ENCODE measurements at places on chromosomes 1 and 21.
A peak's percentile ranks its signal among the peaks of the same experiment; 100 is the strongest.

- DNase-seq, result no peak
Observed at GRCh38 chr1:91736146-91736714, 149.7 kb downstream of the TGFBR3 start.

- no peak for DNase-seq
Observed at GRCh38 chr1:71737768-71738167, 544.6 kb downstream of the NEGR1 start.

DNA sequence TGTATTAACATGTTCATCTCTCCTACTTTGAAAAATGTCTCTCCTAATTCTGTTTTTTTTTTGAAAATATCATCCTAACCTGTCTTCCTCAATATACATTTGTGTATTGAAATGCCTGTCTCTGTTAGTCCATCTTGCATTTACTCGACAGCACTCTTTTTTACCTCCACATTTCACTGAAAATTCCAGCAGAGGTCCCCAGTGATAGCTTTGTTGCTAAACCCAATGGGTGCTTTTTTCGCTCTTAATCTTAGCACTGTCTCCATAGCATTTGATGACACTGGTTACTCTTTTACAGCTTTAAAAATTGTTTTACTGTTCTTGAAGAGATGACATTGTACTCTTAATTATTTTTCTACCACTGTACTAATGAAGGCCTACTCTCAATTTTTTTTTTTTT, 10.8 kb downstream of the OSBPL9 start:
- DNase-seq, result peak; percentile 5

- no peak for DNase-seq
Observed at GRCh38 chr1:245978915-245979314, 528.2 kb downstream of the SMYD3 start.

- no peak for DNase-seq
Observed at GRCh38 chr1:107883562-107883961, 81.4 kb downstream of the VAV3 start.

GRCh38 chr21:44548922-44549321, 2.4 kb downstream of the KRTAP10-2 start:
- no peak for DNase-seq

DNA sequence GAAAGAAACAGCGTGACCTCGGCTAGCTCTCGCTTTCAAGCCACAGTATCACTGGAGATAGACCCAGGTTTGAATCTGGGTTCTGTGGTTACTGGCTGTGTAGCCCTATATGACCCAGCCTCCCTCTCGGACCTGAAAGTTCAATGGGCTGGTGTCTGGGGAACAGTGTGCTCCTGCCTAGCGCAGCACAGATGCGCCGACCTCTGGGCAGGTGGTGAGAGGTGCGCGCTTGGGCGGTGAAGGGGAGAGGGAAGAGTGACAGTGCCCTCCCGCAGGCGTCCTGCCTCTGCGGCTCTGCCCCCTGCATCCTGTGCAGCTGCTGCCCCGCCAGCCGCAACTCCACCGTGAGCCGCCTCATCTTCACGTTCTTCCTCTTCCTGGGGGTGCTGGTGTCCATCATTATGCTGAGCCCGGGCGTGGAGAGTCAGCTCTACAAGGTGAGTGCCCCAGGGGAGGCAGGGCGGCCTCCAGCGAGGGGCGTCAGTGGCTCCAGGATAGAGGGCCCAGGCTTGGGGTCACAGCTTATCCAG, 10.5 kb downstream of the SERINC2 start:
- DNase-seq, result no peak

DNA sequence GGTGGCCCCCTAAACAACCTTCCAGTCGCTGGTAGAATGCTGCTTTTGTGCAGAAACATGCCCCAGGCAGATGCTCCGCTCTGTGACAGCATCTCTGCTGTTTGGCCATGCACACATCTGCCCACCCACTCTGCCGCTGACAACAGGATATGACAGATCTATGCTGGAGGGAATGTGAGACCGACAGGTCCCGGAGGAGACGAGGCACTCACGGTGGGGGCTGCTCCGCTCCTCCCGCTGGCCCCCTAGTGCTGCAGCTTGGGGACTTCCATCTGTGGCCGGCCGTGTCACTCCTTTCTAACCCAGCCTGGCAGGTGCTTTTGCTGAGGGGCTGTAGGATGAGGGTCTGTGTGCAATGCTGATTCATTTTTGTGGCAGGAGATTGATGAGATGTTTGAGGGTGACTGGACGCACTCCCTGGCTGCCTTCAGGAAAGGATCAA, 49.1 kb upstream of the DMRTB1 start:
- DNase-seq, result no peak

DNA sequence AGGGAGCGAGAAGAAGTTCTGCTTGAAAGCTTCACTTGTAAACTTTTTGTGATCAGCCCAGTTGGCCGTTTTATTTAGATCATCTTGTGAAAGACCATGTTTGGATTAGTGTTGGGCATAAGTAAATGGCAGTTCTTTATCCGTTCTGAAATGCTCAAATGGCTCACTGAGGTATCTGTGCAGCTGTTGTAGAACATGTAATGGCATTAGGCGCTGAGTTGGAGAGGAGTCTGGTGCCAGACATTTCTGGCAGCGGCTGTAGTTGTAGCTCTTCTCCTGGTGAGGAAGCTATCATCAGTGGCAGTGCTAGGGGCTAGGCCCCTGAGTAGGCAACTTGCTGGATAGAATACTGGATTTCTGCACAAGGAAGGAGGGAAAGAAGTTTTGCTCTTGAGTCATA, 321.6 kb downstream of the LMO4 start:
- DNase-seq, result no peak

GRCh38 chr21:37367703-37368540, 1.3 kb downstream of the DYRK1A start:
- no peak for DNase-seq

- no peak for DNase-seq
Observed at GRCh38 chr1:153438599-153438998, 21.9 kb downstream of the S100A7 start.

DNA sequence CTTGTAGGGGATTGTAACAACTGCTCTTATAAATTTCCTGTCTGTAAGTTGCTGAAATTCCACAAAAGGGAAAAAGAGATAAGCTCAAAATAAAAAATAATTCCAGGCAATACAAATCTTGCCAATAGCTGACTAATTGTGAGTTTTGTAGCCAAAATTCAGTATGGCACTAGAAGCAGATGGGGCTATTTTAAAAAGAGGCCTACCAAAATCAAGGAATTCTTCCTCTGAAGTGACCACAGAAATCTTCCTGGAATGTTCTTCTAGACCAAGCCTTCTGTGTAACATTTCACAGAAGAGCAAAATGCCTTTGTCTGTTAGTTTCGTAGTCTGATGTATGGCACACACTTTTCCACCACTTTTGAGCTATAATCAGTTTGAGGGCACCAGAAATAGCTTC, 127.6 kb downstream of the CYYR1 start:
- DNase-seq, result no peak

GRCh38 chr1:156551869-156552268, 20.5 kb downstream of the IQGAP3 start:
- no peak for DNase-seq

- no peak for DNase-seq
Observed at GRCh38 chr1:226702318-226702956, 36.6 kb downstream of the ITPKB start.

GRCh38 chr1:238653693-238654321, 732.6 kb upstream of the CHRM3 start:
- DNase-seq, result peak; percentile 17

GRCh38 chr1:63983391-63984256, 209.8 kb downstream of the ROR1 start:
- DNase-seq, result no peak

- DNase-seq, result no peak
Observed at GRCh38 chr1:170594066-170594626, 62.2 kb downstream of the GORAB start.

DNA sequence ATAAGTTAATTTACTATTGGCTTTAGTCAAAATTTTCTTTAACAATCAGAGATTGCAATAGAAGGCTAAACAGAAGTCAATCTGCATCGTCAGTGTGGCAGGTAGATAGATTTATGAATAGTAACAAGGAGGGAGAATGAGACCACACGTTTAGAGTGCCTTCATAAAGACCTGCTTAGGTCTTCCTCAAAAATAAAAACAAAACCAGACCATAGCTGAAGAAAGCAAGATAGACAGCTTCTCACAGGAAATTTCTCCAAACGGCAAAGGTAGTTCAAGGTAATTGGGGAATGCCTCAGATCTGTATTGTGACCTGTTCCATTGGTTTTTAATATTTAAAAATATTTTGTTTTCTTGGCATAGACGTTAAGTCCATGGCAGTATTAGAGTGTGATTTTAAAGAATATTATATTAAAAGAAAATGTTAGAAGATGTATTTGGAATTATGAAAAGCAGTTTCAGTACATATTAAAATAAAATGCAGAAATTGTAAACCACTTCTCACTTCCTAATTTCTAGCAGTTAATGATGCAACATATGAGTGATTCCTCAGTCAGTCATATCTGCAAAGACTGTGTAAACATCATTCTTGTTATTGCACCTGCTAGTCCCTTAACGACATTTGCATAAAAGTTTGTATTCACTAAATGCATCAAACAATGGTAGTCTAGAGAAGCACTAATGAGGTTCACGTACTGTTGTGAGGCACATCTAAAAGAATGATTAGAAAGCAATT, 278.0 kb downstream of the HLX start:
- DNase-seq, result no peak

GRCh38 chr1:197690074-197690473, 85.2 kb downstream of the DENND1B start:
- DNase-seq, result no peak

DNA sequence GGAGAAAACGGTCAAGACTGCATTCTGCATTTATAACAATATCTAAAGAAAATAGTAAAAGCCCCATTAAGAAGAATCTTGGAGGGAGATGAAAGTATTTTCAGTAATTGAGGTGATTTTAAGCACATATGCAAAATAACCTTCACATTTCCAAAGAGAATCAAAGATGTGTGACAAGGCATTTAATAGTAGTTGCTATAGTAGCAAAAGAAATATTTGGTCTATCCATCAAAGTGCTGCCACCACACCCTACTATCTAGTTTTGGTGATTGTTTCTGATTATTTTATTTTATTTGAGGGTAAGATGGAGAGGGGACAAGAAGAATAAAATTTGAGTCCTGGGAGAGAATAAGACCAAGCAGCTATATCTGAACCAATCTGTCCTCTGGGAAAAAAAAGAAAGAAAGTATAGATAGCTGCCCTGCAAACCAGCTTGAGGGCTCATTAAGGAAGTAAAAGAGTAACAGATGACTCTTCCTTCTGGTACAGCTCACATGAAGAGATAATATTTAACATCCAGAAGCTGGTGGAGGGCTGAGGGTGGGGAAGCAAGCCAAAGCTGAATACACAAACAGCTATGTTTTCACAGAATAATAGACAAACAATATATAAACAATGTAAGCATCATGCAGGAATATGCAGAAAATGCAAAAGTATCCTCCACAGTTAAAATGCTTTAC, 47.2 kb upstream of the RASAL2 start:
- no peak for DNase-seq

GRCh38 chr1:36784147-36784859, 250.0 kb downstream of the GRIK3 start:
- no peak for DNase-seq

GRCh38 chr1:88935522-88936222, 44.3 kb upstream of the GTF2B start:
- DNase-seq, result no peak

DNA sequence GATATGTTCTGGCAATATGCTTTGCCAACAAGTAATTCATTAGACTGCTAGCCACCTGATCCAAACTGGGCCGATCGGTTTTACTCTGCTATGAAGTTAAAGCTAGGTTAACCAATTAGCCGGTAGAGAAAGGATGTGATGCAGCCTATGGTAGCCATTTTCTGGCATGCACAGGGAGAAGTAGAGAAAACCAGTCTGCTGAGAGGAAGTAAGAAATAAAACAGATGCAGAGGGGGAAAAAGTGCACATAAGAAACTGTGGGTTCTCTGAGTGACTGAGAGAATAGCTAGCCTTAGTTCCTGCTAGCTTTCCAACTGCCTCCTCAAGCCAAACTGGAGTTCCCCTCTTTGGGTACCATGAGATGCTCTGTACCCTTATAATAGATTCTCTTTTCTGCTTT, 52.8 kb downstream of the ARID4B start:
- DNase-seq, result no peak

DNA sequence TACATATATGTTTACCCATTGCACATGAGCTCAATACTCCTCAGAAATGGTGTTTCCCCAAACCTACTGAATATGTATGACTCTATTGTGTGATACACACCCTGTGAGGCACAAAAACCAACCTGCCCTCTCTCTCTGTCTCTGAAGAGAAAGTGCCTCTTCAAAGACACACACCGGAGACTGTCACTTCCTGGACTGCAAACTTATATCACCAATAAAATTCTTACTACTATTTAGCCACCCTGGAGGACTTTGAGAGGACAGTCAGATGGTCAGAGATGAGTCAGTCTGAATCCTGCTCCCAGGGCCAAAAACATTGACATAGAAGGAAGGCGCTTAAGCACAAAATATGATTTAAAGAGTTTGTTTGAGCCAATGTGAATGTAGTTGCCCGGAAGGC, 110.4 kb downstream of the PPIAL4G start:
- no peak for DNase-seq

DNA sequence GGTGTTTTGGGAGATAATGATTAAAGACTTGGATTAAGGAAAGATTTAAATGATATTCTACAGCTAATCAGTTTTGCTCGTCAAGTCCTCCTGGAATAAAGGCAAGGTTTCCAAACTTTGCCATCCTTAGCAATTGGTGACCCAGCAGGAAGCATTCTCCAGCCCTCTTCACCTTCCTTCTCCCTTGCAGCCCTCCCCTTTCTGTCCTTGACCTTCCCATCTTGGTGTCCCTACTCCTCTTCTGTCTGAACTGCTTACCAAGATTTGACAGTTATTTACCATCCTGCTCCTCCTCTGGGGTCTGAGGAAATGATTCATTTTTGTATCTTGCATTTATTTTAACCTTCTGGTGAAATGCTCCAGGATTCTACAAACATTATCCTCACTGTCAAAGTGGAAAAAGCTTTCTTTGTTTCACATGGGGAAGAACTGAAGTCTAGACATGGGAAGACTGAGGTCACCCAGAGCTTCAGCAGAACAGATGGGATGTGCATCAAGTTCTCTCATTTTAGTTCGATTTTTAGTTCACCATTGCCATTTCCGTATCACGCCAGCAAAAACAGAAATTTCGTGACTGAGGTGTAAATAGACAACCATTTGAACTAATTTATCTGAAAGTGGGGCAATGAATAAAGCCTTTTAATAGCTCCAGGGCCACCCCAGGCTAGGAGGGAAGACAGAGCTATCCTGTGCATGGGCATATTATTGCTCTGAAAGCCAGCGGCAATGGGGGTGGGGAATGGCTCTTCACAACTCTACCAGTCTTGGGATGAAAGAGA, 504.4 kb upstream of the PLXNA2 start:
- no peak for DNase-seq

Measured in amniotic stem cell (primary cell).